NCI-H1930 (cell line): ENCODE measurements at places on chromosomes 6 and 20.

DNA sequence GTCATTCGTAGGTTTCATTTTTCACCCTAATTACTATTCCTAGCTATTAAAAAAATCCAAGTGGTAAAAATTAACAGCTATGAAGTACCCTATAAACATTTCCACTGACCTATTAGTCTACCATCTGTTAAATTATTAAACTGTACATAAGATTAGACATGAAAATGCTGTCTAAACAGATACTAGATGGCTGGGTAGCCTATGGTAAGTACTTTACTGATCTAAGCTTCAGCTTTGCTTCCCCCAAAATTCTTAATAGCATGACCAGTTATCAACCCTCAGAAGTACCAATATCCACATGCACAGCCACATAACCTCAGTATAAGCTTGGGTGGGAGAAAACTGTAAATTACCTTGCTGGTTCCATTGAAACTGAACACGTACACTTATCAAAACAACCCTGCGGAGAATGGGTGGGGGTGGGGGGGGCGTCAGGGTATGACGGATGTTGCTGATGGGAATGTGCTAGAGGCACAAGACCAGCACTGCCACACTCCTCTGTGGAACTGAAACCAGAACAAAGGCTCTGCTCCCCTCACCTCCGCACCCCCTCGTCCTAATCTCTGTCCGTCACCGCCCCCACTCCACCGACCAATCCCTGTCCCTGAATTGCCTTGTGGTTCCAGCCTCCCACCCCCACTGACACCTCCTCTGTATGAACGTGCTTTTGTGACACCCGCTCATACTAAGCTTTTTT is 45.3 kb downstream of the B4GALT5 start:
- DNase-seq, result no peak

DNA sequence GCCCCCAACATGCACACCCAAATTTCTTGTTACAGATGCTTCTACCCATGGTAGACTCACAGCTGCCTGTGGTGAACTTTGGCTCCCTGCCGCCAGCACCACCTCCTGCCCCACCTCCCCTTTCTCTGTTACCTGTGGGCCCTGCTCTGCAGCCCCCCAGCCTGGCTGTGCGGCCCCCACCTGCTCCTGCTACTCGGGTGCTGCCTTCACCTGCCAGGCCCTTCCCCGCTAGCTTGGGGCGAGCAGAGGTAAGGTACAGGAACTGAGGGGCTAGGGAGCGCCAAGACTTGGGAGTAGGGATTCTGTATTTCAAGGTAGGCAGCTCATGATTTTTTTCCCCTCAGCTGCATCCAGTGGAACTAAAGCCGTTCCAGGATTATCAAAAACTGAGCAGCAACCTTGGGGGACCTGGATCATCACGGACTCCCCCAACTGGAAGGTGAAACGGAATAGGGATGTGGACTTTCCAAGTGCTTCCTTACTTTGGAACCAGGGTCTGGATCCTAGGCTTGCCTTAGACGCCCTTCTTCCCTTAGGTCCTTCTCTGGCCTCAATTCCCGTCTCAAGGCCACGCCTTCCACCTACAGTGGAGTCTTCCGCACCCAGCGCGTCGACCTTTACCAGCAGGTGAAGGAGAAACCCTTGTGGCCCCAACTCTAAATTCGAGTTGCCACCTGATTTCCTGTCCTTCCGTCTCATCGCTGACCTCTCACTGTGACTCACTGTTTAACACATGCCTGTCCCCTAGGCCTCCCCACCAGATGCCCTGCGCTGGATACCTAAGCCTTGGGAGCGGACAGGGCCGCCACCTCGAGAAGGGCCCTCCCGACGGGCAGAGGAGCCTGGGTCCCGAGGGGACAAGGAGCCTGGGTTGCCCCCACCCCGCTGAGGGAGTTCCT is 15.5 kb downstream of the BAG6 start:
- DNase-seq, result no peak

- no peak for DNase-seq
These were observed 82.4 kb downstream of the MAP3K4 start for GRCh38 chr6:161073930-161074329.

- no peak for DNase-seq
These were observed 35.9 kb upstream of the SLC24A3 start for GRCh38 chr20:19176470-19177052.

- no peak for DNase-seq
These were observed 45.0 kb downstream of the RNF144B start for GRCh38 chr6:18432180-18432579.

DNA sequence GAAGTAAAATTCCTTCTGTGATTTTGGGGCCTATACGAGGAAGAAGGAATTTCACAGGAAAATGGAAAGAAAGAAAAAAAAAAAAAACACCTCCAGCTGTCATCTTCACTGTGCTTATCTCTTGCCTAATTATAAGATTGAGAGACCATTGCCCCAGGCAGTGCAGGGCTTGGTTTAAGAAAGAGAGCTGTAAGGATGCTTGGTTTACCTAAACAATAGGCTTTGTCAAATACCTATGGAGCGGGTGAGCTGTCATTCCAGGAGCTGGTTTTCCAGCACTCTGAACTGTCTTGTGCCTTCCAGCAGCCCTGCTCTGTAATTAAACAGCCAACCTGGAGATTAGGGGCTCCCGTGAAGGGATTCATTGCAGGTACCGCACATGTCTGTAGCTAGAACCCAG is 137.8 kb downstream of the EDN3 start:
- no peak for DNase-seq

DNA sequence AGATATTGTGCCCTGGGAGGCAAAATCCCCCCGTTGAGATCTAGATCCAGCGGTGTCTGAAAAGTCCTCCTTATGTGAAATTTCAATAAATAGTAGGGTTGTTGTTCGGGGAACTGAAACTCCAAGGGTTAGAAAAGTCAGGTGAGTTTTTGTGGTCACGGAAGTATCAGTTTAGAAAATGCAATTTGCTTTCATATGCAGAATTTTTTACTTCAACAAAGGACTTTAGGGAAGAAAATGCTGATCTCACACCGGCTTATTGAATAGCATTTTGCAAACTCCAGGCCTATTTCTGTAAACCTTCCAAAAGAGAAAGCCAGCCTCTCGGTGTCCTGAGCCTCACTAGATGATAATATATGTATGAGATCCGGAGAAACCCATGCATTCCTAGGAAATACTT is 254.7 kb downstream of the TSHZ2 start:
- DNase-seq, result no peak

DNA sequence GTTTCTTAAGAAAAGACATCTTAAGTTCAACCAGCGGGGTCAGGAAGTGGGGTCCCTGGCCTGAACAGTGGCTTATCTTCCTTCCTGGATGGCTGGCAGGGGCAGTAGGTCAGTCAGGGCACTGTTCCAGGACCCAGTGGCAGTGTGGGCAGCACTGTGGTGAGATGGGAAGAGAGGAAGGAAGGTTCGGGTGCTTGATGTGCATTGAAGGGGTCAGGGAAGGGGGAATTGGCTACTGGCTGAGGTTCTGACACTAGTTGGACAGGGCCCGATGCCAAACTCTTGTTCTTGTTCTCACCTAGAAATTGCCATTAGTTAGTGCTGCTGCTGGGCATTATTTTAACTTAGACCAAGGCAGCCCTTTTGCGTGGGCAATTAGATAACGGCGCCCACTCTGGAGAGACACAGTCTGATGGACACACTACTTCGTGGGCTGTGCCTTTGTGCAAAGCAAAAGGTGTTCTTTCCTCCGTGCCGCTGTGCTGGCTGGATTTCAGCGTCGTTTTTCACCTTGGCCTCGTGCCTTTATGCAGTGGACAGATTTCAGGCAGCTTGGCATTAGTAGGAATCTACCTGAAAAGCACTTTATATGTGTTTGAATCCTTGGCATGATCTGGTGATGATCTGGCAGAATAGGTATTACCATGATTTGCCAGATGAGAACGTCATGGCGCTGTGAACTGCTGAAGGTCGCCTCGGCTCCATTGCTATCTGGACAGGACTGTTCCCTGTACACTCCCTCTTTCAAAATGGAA is 30.3 kb downstream of the UTRN start:
- DNase-seq, result no peak

GRCh38 chr6:6605873-6606272 is 17.4 kb downstream of the LY86 start:
- no peak for DNase-seq

DNA sequence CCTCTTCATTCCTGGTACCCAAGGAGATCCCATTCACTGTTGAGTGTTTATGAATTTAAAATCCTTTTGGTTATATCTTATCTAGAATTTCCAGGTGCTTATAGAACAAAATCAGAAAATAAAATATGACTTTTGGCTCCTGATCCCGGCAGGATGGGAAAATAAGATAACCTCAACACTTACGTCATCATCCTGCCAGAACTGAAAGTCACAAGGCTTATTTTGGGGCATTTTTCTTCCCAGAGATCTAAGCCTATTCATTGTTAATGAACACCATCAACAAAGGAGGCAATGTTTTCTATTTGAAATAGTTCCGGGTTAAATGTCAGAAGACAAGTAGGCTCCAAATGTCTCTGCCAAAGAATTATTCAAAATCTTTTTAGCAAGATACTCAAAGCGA is 580.6 kb downstream of the TFAP2A start:
- DNase-seq, result no peak

DNA sequence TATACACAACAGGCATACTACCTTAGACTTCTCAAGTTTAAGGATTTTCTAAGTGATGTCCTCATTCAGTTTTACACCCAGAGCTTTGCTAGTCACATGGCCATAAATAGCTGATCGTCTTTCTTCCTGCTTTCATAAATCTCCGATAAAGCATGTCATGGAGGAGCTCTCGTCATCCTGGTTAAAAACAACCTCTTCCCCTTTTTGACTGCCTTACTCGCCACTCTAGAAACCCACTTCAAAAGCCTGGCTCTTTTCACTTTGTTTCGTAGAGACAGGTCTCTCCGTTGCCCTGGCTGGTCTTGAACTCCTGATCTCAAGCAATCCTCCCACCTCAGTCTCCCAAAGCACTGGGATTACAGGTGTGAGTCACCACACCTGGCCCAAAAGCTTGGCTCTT is 67.0 kb upstream of the SMIM29 start:
- DNase-seq, result no peak

DNA sequence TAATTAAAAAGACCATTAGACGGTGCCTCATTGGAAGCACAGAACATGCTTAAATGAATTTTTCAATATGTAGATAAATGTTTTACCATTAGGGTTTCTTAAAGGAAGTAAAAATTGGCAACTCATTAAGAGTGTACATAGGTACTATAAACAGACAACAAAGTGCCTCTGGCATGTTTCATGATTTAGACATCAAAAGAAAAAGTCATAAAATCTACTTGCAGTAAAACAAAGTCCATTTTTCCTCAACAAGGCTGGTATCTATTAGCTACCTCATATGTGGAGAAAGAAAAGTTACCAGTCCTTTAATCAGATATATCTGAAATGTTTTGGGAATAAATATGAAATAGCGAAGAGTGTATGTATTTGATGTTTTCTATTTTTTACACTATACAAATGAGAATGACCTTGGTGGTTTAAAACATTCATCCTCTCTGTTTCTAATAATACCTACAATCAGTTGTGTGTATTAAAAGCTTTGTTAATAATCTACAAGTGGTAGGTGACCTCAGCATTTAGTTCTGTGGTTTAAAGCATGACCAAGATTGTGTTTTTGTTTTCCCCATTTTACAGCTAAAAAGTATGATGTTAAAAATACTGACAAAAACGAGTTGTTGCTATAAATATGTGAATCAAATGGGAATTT is 87.5 kb downstream of the HDGFL1 start:
- no peak for DNase-seq

DNA sequence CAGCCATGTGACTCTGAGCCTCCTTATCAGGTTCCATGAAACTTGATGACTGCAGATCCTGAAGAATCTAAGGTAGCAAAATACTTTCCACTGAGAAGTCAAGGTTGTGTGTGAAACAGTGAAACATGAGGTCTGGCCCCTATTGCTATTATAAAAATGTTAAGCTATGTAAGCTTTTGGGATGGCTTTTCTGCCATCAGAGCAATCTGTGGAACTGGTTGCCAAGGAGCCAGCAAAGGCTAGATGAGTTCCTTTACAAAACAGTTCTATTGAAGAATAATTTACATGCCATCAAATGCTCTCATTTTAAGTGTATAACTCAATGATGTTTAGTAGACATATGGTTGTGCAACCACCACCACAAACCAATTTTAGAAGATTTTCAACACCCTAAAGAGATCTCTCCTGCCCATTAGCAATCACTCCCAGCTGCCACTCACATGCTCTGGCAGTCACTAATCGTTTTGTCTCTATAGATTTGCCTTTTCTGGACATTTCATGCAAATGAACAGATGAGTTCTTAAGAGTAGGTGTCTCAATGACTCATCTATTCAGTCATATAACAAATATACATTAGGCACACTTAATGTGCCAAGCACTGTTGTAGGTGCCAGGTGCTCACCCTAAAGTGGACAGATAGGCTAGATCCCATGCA is 19.9 kb upstream of the MEP1A start:
- no peak for DNase-seq

GRCh38 chr6:113347436-113347835 is 509.7 kb upstream of the MARCKS start:
- DNase-seq, result no peak

DNA sequence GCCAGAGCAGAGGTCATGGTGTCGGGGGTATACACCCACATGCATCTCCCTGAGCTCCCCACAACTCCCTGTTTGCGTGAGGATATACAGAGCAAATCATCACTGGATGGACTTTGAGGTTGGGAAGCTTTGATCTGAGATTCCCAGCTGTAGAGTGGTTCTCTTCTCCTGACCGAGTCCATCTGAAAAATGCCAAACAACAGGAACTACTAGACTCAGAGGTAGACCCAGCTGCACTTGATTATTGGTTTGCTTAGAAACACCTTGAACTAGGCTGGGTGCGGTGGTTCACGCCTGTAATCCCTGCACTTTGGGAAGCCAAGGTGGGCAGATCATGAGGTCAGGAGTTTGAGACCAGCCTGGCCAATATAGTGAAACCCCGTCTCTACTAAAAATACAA is 125.0 kb downstream of the UNC5CL start:
- DNase-seq, result no peak

- DNase-seq, result no peak
These were observed 35.3 kb downstream of the EZR start for GRCh38 chr6:158783851-158784250.

GRCh38 chr20:29878281-29878741 is 1379.2 kb upstream of the DEFB115 start:
- DNase-seq, result peak; percentile 98

DNA sequence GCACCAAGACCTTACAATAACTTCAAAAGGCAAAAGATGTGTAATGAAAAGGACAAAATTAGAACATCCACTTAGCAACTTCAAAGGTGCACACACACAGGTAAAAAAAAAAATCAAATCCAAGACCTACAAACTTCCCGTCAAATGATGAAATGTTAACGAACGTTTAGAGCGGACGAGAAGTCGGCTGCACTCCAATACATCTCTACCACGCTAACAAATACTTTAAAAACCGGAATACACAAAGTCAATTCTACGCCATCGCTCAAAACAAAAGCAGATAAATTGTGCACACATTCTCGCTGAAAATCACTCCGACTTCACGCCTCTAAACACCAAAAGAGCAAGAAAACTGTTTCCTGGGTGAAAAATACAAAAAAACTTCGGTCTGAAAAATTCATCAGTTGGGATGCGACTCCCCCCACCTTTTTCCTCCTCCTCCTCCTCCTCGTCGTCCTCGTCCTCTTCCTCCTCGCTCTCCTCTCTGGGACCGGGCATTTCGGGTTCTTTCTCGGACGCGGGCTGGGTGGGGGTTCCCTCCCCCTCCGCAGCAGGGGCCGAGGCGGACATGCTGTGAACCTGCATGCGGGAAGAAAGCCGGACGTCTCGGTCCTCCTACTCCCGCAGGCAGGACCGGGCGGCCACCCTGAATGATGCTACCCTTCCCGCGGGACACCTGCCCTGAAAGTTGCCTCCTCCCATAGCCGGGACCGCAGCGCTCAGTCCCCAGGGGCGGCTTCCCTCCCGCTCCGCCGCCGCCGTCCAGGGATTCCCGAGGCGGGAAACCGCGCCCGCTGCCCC is 712 bp downstream of the DEK start:
- DNase-seq, result no peak
